ENCODE measurements at places on chromosomes 2 and 18.

DNA sequence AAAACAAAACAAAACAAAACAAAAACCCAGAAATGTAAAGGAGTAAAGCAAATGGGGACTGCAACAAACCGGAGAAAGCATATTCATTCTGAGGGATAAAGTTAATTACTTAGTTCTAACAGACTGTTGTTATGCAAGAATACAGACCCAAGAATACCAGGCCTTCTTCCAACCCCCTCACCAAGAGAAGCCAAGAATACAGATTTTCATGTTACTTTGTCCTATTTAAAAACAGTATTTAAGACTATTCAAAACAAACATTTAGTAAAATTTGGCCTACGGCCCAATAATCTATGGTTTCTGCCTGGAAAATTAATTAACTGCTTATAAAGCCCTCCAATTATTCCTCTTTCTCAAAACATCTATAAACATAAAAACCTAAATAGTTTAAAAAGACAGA is 91.4 kb downstream of the USP34 start:
- DNase-seq = no peak

DNA sequence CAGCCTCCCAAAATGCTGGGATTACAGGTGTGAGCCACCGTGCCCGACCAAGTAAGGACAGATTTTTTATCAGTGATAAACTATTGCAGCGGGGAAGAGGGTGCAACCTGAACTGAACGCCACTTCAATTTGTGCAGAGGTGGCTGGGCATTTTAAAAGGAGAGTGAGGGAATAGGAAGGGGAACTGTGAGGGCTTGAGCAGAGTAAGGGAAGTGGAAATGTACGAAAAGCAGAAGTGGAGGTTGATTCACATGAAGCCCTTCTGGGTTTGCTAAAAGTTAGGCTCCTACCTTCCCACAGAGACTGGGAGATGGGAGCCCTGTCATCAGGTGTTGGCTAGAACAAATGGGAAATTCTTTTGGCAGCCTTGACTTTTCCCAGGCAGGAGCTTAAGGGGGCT is 6.1 kb downstream of the STK11IP start:
- no peak for DNase-seq

GRCh38 chr2:240928476-240929363 is 22.6 kb downstream of the CROCC2 start:
- DNase-seq = no peak

DNA sequence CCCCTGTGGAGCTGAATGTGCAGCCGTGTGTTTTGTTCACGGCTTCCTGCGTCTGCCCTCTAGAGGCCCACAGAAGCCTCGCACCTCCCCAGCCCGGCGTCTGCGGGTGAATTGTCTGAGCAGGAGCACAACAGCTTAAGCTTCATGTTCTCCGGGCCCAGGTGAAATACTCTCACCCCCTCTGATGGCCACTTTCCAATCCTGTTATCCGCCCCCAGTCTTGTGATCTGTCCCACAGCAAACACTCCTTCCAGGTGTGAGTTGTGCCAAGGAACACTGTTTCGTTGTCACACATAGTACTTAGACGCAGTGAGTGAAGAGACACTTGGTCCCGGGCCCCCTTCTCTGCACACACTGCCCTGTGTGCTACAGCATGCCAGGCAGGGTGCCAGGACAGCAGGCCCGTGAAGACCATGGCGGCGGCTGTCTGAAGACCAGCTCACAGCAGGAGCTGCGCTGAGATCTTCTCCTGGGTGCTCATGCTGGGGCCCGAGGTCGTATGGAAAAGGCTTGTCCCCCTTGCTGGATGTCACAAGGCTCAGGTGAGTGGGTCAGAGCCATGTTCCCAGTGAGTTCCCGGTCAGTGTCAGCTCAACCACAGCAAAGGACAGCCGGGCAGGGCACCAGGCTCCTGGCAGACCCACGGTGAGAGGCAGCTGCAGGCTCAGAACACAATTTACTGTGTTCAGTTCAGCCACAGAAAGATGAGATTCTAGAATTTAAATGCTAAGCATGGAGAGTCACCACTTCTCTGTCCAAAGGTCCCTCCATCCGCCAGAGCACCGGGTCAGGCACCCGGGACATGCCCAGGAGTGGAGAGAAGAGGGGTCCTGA is 6.8 kb upstream of the PXDN start:
- DNase-seq = no peak

GRCh38 chr18:48550101-48550729 is 11.4 kb downstream of the CTIF start:
- DNase-seq = no peak

DNA sequence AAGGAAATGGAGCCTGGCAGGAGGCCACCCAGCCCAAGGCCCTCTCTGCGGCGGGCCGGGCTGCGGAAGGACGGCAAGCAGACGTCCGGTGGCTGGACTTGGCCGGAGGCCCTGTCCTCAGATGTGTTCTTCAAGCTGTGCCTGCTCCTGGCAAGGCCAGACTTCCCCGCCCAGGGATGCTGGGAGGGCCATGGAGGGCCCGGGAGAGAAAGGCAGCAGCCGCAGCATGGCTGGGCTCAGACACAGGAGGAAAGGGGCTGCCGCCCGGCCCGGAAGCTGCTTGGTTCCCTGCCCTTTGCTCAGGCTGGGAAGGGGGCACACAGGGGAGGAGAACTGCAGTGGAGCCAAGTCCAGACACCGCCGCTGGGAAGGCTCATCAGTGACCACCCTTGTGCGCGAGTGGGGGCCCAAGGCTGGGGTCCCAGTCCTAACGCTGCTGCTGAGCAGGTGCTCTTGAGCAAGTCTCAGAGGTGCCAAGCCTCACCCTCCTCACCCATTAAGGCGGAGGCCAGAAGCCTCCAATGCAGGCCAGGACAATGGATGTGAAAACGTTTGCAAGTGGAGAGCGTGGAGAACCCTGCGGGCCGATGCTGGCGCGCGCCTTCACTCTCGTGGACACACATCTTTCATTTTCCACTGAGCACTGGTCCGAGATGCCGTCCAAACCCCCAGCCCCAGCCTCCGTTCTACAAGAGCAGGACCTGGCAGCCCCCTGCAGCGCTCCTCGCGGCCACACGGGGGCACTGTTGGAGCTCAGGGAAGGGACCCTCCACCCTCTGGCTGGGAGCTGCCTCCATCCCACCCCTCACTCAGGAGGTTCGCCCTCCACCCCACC is 7.9 kb downstream of the CROCC2 start:
- peak; percentile 17 for DNase-seq

DNA sequence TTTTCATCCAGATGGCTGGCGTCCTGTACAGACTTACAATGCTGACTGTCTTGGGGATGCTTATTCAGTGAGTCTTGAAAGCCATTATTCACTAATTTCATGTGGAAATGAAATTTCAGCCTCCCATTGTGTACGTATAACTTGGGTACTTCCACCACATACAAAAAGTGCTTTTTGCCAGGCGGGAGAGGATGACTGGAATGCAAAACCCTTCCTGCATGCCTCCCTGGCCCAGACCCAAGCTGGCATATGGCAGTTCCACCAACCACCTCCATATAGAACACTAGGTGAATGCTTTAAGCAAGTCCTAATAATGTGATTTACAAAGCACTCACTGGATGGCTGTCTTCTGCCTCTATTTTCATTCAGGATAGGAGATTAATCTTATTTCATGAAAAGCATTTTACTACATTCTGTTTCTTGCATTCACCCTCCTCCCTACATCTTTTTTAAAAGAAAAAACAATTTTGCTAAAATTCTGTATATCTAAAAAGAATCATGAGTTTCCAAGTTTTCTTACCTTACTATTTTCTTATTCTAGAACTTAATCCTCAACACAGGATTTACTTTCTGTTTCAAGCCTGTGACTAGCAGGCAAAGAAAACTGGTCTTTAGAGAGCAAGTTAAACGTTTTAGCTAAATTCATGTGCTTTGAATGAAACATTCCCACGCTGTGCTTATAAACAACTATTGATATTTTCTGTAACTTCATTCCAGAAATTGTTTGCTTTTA is 327.6 kb downstream of the NCKAP5 start:
- DNase-seq = no peak

- no peak for DNase-seq
These were observed 579.3 kb downstream of the PIK3C3 start for GRCh38 chr18:42534313-42534712.

DNA sequence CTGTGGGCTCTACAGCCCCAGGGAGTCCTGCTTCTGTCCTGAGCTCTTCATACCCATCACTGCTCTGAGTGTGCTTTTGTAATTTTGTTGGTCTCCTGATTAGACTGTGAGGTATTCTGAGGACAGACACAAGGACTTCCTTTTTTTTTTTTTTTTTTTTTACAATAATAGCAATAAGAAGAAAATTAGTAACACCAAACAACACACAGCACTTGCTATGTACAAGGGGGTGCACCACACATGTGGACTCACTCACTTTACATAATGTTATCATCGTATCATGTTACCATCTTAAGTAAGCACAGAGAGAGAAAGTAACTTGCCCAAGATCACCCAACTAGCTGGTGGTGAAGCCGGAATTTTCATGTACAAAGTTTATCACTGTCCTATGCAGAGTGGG is 34.6 kb downstream of the MBP start:
- no peak for DNase-seq

DNA sequence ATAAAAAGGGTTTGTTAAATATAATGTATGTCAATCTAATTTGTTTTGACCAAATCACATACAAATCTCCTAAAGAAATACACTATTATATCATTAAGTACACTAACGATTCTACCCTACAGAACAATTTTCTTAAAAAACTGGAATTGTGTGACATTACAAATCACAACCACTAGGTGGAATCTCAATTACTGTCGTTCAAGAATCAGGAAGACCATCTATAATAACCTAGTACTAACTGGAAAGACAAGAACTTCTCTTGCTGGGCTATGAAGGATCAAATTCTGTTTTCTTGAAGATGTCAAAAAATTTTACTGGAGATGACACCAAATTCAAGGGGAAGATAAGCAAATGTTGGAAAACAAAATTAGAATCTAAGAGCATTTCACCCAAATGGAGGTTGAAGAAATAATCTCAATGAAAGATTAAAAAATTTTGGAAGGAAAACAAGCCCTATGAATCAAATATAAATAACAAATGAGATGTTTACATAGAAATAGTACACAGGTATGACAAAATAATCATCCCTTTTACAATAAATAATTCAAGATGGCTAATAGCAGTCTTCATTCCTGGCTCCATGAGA is 110.9 kb downstream of the STK39 start:
- DNase-seq = no peak

- DNase-seq = no peak
These were observed 88.0 kb downstream of the LTBP1 start for GRCh38 chr2:33034784-33035183.

DNA sequence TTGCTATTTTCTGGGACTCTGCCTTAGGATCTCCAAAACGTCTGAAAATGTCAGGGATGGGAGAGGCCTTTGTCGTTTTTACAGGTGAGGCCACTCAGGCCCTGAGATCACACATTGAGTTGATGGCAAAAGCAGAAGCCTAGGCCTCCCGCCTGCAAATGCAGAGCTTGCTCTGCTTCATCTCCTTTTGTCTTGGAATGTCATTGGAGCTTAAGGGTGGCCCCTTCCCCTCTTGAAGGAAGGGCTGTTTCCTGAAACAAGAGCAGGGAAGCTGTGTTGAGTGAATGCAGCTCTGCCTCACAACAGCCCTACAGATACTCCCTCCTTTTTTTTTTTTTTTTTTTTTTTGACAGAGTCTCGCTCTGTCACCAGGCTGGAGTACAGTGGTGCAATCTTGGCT is 123.5 kb downstream of the GLI2 start:
- no peak for DNase-seq

DNA sequence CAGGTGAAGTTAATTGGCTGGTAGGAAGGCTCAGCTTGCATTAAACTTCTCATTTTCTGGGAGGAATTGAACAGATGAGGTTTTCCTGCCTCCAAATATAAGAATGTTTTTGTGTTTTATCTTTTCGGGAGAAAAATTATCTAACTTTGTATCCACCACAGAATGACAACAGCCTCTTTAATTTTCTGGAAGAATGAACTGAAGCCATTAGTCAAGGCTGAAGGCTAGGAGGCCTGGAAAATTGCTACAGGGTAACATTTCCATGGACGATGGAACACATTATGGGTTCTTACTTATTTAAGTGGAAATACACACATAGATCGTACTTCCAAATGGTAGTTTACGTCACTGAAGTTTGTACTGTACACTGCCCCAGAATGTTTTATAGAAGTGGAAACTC is 28.0 kb upstream of the ZNF236 start:
- no peak for DNase-seq

DNA sequence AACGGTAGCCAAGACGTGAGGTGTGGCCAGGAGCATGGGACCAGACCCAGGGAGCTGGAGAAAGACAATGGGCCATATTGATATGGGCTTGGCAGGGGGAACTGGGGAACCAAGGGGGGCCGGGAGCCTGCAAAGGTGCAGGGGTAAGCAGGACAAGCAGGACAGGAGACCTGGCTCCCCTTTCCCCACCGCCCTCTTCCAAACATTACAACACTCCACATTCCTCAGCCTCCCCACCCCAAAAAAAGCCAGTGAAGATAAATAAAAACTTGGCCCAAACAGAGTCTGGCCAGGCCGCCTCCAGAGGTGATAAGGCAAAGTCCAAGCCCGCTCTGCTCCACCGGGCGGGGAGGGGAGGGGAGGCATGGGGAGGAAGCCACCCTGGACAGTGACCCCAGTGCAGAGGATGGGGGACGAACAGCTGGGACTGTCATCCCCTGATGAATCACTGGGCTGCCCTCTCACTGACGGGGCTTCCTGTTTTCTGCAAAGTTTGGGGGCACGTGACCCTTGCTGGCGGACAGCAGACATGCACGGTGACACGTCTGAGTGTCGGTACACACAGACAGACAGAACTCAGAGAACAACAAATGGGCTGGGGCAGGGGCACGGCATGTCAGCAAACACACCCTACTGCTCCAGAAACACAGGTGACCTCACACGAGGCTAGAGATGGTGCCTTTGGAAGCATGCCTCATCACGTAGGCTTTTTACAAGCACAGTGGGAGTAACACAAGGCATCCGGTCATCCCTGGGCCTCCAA is 100.2 kb downstream of the TNS1 start:
- DNase-seq = no peak

- DNase-seq = no peak
These were observed 11.3 kb downstream of the GFPT1 start for GRCh38 chr2:69375494-69376353.

- no peak for DNase-seq
These were observed 63.7 kb upstream of the OTOF start for GRCh38 chr2:26541401-26542193.

DNA sequence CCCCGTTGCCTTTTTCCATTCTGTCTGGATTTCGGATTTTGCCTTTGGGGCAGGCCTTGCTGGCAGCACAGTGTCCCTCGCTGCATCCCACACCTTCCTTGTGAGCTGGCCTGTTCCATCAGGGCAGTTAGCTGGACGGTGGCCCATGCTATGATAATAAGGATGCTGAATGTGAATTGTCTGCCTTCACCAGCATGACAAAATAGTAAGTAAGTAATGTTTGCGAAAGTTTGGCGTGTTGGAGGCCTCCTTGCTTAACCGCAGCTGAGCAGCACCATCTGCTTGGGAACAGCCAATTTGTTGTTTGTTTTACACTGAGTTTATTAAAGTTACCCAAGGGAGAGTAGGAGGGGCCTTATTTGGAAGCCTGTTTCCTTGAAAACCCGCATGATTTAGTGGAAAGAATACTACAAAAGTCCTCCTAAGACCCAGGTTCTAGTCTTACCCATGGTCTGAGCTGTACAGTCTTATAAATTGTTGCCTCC is 469.7 kb upstream of the FANCL start:
- no peak for DNase-seq
